ENCODE measurements at places on chromosomes 6 and 20.

DNA sequence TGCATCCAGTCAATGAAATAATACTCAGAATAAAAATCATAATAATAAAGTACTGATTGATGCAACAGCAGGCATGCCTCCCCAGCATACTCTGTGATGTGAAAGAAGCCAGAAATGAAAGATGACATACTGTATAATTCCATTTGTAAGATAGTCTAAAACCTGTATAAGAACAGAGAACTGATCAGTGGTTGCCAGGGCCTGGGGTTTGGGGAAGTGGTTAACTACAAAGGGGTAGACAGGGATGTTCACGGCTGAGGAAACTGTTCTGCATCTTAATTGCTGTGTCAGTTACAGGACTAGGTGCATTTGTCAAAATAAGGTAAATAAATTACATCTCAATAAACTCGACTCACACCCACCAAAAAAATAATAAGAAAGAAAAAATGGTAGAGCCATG is 81.3 kb upstream of the BMP2 start:
- no peak for DNase-seq

- no peak for DNase-seq
Measured at GRCh38 chr6:53290537-53291510, 57.9 kb downstream of the ELOVL5 start.

DNA sequence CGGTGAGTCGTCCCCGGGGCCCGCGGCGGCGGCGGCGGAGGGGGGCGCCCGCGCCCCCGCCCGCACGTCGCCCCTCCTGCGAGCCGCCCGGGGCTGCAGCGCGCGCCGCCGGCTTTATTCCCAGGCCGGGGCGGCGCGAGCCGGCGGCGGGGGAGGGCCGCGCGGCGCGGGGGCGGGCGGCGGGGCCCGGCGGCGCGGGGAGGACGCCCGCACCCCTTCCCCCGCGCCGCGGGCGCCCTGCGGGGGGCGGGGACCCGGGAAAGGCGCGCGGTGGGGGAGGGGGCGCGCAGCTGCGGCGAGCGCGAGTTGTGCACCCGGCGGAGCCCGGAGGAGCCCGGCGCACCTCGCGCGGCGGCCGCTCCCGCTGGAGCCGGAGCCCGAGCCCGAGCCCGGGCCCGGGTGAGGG is 646 bp downstream of the HMGA1 start:
- DNase-seq: no peak

GRCh38 chr6:101936516-101936915 is 543.0 kb downstream of the GRIK2 start:
- DNase-seq: no peak

- DNase-seq: no peak
Measured at GRCh38 chr20:45588800-45589199, 9.7 kb upstream of the WFDC8 start.

GRCh38 chr20:41183831-41184230 is 46.5 kb downstream of the PLCG1 start:
- no peak for DNase-seq

DNA sequence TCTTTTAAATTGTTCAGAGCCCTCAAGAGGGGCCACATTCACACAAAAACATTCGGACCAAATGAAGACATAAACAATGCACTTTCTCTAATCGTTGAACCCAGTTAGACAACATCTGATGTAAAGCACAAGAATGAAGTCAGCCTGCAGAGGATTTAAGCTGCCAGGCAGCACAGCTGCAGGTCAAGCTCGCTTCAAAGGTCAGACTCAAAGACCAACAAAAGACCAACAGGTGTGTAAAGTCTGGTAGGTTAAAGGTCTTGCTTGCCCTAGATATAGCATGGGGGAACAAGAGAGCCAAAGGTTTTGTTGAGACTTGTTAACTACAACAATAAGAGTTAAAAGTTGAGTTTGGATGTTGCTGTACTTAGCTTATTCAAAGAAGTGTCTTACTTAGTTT is 26.7 kb upstream of the MYLIP start:
- no peak for DNase-seq

DNA sequence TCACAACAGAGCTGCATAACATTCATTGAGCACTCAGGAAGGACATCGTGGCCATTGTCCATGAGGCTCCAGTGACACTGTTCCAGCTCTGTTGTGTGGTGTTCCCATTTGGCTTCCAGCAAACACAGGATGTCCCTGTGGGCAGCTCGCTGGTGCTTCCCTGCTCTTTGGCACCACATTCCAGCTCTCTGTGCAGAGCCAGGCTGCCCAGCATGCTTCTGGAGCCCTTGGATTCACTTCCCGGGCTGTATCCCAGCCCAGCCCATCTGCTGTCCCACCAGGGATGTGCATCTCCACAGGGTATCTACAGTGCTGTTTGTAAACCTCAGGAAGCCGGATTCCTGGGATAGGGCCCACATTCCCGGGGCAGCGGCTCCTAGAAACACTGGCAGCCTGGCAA is 57.2 kb downstream of the CTCFL start:
- peak; percentile 85 for DNase-seq

DNA sequence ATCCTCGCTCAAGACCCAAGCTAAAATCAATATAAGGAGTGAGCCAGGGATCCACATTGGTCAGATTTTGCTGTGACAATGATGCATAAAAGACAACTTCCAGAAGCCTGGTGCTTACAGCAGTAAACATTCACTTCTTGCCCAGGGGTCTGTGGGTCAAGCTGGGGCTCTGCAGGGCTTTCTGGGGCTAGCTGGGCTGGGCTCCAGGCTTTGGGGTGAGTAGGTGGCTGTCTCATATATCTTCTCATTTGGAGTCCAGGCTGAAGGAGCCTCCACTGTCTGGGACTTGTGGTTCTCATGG is 25.8 kb upstream of the TOP1 start:
- DNase-seq: no peak

GRCh38 chr6:137846772-137847313 is 20.2 kb upstream of the TNFAIP3 start:
- no peak for DNase-seq

GRCh38 chr20:547394-547793 is 3.8 kb upstream of the CSNK2A1 start:
- DNase-seq: no peak

DNA sequence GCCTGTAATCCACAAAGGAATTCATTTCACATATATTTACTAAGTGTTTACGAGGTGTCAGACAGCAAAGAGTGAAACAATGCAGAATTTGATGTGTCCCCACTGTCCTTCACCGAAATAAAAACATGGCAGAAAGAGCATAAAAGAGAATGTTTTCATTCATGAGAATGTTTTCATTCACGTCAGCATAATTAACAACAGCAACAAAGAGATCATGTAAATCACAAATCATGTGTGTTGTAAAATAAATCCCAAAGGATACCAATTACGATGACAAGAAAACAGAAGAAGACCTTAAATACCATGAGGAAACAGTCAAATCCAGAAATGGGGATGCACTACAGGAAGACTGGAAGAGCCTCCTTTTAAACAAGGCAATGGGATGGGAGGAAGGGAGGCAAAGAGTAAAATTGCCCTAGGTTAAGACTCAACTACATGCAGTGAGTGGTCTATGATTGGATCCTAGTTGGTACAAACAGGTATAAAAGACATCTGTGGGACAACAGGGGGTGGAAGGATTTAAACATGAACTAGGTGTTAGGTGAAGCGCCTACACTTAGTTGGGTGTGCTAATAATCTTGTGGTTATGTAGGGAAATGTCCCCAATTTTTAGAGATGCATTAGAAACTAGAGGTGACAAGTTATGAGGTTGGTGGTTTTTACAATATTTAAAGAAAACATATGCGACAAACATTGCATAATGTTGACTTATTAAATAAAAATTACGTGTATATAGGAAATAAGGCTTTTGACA is 1.5 kb downstream of the ZSCAN31 start:
- no peak for DNase-seq

DNA sequence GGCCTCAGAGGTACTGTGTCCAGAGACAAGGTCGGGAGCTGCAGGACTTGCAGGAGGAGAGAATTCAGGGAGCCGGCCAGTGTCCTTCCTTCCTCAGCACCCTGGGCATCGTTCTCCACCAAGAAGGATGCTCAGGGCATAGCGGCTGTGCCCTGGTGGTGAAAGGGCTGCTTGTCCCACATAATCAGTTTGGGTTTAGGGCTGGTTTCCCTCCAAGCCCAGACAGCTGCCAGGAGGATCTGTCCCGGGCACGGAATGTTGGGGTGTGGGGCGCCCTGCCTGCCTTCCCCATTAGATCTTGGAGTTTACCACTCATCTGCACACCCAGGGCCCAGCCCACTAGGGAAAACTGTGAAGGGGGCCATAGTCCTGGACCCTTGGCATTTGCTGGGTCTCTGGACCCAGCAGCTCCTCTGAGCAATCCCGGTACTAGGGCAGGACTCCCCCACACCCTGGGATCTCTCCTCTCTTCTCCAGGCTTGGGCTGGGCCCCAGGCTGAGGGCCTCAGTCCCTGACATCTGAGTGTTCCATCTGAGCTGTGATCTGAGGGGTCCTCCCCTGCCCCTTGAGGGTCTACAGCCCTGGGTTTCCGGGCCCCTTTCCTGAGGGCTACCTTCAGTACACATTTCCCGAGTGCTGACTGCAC is 18.6 kb upstream of the SPDEF start:
- DNase-seq: no peak

GRCh38 chr6:157397660-157398059 is 16.7 kb downstream of the ZDHHC14 start:
- DNase-seq: no peak

DNA sequence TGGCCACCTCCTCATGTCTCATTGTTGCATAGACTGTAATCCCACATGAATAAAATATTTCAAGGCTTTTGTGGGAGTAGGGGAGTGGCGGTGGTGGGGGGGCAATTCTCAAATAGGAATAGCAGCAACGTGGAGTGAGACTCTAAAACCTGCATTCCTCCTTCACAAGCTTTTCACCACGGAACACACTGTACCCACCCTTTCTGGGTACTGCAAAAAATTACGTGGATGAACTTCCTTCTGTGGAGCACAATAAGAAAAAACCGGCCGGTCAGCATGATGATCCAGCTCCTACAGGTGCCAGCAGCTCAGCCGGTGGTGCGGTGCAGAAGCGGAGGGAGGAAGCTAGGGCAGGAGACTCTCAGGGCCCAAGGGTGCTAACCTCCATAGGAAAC is 930 bp upstream of the RRAGD start:
- peak; percentile 62 for DNase-seq

- DNase-seq: no peak
Measured at GRCh38 chr6:149483334-149483725, 1.5 kb downstream of the ZC3H12D start.

DNA sequence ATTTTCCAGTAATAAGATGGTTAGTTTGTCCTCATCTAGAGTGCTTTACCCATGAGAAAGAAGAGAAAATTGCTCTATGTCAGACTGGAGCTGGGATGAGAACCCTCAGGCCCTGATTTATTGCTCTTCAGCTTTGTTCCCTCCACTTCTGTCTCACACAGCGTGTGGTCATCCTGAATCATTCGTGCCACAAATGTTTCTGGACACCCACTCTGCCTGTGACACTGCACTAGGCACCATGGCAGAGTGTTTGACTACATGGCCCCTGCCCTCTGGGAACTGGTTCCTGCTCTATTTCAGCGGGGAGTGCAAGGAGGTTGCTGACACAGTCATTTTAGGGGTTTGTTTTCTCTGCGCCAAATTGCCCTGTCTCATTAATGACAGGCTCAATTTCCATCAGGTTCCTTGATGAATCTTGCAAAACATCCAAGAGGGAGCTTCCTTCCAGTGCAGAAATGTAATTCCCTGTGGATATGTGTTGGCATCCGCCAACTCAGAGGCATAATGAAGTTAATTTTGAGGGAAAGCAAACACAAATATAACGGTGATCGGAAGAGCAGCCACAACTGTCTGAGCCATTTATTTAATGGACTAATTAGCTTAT is 207.5 kb downstream of the CLIC5 start:
- DNase-seq: no peak

DNA sequence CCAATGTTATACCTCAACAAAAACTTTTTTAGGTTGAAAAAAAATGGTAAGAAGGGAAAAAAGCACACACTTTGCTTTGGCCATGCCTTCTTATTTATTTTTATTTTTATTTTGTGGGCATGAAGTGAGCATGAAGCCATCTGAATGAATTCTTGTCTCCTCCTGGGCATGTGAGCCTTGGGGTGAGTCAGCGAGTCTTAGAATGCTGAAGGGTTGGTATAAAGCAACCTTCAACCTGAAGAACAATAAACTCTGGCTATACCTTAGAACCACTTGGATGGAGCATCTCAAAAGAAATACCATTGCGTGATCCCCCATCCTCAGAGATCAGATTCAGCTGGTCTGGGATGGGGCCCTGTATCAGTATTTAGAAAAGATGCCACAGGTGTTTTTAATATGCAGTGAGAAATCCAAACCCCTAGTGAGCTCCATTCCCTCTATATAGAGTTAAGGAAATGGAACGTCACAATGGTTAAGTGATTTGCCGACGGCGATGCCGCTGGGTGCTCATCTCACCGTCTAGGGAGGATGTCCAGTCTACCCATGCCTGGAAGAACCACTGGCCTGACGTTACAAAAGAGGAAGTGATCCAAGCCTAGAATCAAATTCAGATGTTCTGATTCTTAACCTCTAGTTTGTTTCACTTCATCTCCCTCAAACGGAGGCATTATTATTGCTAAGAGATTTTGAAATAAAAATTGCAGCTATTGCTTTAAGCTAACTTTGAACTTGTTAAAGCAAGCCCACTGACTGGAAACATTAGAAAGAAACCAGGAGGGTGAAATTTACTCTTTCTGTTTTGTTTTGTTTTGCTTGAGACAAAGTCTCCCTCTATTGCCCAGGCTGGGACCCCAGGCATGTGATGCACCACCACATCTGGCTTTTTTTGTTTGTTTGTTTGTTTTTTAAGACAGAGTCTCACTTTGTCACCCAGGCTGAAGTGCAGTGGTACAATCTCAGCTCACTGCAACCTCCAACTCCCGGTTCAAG is 67.1 kb downstream of the EDN1 start:
- no peak for DNase-seq

- no peak for DNase-seq
Measured at GRCh38 chr20:10521068-10521831, 86.1 kb downstream of the SLX4IP start.

GRCh38 chr20:2136275-2136674 is 34.6 kb downstream of the STK35 start:
- DNase-seq: no peak

DNA sequence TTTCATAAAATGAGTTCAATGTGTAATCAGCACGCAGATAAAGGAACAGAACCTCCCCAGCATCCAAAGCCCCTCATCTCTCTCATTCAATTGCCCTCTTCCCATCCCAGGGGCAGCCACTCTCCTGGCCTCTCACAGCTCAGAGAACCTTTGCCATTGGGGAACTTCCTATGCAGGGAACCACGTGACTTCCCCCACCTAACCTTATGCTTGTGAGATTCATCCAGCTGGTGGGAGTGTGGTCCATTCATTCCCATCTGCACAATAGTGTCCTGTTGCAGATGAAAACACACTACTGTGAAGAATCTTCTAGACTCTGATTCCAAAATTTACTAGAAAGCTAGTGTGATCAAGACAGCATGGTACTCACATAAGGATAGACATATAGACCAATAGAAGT is 299.3 kb downstream of the CDH4 start:
- no peak for DNase-seq
